ENCODE measurements at places on chromosomes 11 and 22.

DNA sequence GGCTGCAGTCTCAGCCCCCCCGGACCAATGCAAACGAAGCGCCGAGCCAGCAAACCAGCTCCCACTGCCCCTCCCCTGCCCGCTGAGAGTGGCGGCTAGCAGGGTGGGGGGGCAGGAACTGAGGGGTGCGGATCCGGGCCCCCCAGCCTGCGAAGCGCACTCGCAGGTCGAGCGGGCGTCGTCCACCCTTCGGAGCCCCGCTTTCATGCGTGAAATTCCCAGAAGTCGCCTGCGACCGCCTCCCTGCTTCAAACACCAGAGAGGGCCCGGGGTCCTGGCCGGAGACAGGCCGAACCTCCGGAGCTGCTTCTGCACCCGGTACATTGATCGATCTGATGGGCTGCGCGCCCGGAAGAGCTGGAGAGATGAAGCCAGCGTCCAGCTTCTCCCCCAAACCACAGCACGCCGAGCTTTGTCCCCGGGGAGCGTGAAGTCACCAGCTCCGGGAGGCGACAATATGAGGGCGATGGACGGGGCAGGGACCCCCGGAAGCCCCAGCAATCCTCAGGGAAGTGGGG lies 646 bp upstream of the PATZ1 start:
- peak; percentile 40 for DNase-seq

DNA sequence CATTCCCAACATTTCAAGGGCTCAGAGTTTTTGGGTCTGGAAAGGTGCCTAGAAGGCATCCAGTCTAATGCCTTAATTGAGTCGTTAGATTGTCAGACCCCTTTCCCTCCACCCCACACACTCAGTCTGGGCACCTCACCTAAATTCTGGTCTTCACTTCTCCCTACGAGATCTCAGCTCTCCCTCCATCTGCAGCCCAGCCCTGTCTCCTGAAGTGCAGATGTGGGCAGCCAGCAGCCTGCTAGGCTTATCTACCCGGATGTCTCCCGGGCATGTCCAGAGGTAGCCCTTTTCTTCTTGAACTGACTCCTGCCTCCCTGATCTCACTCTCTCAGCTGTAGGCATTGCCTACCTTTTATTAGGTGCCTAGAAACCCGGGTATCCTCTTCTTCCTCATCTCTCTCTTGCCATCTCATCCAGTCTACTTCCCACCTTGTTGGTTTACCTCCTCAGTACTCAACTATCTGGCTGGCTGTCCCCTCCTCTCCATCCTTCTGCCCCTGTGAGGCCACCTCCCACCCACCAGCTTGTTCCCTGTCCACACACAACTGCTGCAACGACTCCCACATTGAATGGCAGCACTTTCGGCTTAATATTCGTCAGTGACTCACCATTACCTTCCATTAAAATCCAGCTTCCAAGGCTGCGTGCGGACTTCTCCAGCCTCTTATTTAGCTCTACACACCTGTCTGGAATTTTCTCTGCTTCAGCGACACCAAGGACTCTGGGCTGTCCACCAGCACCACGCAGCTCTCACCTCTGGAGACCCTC lies 6.2 kb downstream of the SEPTIN3 start:
- no peak for DNase-seq

DNA sequence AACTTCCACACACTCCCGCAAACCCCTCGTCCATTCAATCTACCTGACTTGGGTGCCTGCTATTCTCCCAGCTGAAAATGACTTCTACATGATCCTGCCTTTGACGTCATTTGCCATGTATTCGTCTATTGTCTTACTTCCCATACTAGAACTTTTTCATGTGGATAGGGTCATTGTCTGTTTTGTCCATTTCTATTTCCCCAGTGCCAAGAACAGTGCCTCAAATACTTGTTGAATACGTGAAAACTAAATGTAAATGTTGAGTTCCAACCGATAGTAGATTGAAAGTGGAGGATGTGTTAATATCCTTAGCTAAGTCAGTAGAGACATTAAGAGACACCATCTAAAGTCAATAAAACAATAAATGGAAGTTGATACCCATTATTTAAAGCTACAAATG lies 935 bp downstream of the TRIM68 start:
- peak; percentile 53 for DNase-seq

DNA sequence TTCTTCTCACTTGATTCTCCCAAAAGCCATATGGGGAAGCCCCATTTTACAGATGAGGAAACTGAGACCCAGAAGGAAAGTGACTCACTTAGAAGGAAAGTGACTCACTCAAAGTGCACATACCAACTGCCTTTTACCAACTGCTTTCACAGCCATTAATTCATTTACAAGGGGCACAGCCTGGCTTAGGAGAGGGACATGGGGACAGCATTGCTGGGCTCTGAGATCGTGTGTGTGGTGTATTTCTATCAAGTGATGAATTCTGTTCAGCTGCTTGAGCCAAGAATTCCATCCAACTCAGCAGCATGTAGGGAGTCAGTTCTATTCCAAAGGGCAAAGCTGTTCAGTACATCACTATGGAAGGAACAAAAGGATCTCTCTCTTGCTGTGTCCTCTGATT lies 23.5 kb upstream of the PAK1 start:
- DNase-seq, result no peak

- DNase-seq, result no peak
Observed at GRCh38 chr11:128509621-128510389, 77.6 kb downstream of the ETS1 start.

GRCh38 chr11:131637469-131638175 lies 267.2 kb downstream of the NTM start:
- no peak for DNase-seq

GRCh38 chr22:11616811-11617210 lies 3911.2 kb upstream of the OR11H1 start:
- DNase-seq, result no peak

- DNase-seq, result no peak
Observed at GRCh38 chr11:125724125-125724524, 22.0 kb upstream of the PATE1 start.

DNA sequence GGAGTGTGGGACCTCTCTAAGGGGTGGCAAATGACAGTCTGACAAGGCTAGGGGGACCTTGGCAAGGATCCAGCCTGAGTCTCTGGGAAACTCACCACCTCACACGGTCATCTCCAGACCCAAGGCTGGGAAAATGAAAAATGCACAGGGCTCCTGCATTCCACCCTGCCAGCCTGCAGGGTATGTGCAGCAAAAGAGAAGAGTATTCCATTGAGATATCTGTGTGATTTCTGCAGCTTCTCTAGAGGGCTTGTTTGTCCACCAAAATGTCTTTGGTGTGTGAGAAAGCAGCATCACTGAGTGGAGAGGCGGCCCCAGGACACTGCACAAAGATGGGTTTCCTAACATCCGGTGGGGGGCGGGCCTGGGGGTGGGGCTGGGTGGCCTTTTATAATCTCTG lies 177.8 kb downstream of the EFCAB6 start:
- no peak for DNase-seq

GRCh38 chr11:61718621-61719302 lies 33.7 kb upstream of the MYRF start:
- DNase-seq, result no peak

GRCh38 chr11:119337581-119338317 lies 2.9 kb downstream of the C1QTNF5 start:
- DNase-seq, result no peak

- no peak for DNase-seq
Observed at GRCh38 chr22:47301820-47302475, 539.5 kb downstream of the TBC1D22A start.

- no peak for DNase-seq
Observed at GRCh38 chr11:28077521-28077920, 30.4 kb downstream of the KIF18A start.

GRCh38 chr11:27914080-27914479 lies 193.9 kb downstream of the KIF18A start:
- DNase-seq, result no peak

DNA sequence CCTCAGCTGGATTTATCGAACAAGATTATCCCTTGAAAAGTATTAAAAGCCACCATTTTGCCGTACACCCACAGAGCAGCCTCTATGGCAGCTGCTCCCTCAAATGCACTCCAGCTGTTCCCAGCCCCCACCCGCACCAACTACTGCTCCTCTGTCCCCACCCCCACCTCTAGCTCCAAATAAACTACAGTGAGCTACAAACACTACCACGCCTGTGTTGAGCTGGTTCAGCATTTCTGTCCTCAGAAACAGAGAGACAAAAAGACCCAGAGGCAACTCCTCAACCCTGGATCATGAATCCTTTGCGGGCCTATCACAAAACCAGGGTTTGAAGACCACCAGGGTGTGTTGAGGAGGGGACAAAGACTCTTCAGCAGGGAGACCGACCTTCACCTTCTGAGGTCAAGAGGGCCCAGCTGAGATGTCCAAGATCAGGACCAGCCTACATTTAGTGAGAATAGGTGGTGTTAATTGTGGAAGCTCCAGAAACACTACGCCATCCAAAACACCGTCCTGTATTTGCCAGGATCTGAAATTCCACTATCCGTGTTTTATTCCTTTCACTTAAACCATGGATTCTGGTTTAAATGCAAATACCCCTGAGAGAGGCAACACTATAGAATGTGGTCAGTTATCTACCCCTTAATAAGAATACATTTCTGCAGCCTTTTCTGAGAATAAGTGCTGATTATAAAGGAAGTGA lies 195.9 kb downstream of the DSCAML1 start:
- DNase-seq, result no peak

GRCh38 chr11:118415739-118416068 lies 14.3 kb downstream of the ATP5MG start:
- DNase-seq, result peak; percentile 55

GRCh38 chr11:16191212-16191867 lies 165.0 kb downstream of the SOX6 start:
- peak; percentile 6 for DNase-seq

DNA sequence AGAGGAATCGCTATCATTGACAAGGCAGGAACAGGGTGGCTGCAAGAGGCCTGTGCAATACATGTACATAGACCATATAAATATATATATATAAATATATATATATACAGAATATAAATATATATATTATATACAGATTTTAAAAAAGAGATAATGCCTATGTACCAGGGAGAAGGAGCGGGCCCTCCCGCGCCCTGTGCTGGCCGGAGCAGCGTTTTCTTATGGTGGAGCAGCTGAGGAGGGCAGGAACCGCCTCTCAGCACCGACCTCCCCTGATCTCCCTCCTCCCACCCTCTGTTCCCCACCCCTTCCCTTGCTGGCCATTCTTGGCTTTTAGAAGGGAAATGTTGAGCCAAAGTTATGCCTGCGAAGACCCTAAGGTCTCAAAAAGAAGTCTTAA lies 31.8 kb downstream of the SCN3B start:
- no peak for DNase-seq

DNA sequence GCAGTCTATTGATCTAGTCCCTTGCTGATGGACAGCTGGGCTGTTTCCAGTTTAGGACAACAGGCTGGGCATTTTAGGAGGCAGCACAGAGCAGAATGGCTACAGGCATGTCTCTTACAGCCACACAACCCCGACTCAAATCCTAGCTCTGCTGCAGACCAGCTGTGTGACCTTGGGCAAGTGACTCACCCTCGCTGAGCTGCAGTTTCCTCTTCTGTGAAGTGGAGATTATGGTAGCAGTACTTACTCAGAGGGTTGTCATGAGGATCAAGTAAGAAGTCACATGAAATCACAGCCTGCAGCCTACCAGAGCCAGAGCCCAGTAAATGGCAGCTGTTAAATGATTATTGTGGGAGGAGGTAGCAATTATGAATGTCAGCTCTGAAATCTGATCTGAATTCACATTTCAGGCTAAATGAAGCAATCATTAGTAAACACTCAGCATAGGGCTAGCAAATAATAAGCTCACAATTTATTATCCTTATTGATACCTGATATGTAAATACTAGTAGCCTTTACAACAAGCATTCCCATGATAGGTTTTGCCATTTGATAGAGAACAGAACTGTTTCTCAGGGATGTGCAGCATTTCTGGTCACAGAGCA lies 58.9 kb downstream of the MYEOV start:
- DNase-seq, result peak; percentile 93

DNA sequence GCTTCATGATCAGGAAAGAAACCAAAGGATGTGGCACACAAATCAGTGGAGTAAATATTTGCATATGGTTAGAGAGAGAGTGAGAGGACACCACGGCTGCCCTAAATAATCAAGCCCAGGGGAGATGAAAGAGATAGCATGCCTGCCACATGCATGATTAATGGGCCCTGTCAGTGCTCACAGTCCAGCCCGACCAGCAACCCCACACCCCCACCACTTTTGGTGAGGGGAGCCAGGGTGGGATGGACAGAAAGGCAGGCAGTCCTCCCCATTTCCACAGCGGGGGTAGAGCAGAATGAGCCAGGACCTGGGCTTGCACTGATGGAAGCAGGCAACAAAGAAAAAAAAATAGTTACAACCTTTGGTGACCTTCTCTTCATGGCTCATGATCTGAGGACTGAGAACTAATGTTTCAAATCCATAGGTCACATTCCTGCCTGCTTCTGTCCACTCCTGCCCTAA lies 545.0 kb downstream of the ETS1 start:
- no peak for DNase-seq

- no peak for DNase-seq
Observed at GRCh38 chr11:62713343-62713742, 5.9 kb downstream of the GNG3 start.

DNA sequence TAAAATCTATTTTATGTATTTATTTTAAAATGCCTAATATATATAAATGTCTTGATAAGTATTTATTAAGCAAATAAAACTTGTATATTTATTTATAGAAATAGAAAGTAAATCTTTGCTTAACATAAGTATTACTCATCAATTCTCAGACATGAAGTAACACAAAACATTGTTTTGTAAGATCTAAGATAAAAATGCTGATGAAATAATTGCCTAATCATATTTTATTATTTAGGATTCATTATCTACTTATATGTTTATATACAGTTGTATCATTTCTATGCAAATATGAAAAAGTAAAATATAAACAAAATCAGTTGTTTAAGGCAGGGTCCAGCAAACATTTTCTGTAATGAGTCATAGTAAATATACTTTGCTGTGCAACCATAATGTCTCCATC lies 507.8 kb upstream of the CNTN5 start:
- no peak for DNase-seq

DNA sequence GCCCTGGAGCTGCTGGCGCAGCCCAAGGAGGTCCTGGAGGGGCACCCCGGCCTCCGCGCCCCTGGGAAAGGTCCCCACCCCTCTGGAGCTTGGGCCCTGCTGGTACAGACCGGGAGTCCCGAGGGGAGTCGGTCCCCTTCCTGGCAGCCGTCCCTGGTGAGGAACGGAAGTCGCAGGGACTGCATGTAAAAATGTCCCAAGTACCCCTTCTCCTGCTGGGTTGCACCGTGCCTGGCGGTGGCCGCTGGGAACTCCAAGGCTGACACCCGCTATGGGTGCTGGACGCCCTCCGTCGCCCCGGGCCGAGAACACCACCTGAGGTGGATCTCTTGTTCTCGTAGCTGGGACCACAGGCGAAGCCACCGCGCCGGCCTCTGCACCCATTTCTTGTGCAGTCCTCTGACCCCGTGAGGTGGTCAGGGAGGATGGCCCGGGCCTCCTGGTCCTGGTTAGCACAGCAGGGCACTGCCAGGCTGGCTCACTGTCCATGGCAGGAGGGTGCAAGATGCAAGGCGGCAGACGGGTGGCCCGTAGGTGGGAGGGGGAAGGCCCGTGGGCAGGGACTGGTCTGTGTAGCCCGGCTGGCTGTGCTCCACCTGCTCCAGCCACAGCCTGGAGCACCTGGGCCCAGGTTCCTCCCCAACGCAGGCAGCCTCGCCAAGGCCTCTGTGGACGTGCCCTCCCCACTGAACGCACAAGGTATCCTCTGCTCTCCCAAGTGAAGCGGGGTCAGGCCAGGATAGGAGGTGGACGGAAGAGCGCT lies 165.2 kb downstream of the IGLL1 start:
- no peak for DNase-seq
